Nephron progenitor cell (in vitro differentiated cells): ENCODE measurements at places on chromosomes 4 and X.

GRCh38 chrX:8760021-8760420, 28.1 kb upstream of the ANOS1 start:
- DNase-seq = no peak

- no peak for DNase-seq
Measured at GRCh38 chr4:38547052-38547451, 116.9 kb upstream of the KLF3 start.

GRCh38 chr4:150178161-150178560, 99.9 kb downstream of the DCLK2 start:
- no peak for DNase-seq

DNA sequence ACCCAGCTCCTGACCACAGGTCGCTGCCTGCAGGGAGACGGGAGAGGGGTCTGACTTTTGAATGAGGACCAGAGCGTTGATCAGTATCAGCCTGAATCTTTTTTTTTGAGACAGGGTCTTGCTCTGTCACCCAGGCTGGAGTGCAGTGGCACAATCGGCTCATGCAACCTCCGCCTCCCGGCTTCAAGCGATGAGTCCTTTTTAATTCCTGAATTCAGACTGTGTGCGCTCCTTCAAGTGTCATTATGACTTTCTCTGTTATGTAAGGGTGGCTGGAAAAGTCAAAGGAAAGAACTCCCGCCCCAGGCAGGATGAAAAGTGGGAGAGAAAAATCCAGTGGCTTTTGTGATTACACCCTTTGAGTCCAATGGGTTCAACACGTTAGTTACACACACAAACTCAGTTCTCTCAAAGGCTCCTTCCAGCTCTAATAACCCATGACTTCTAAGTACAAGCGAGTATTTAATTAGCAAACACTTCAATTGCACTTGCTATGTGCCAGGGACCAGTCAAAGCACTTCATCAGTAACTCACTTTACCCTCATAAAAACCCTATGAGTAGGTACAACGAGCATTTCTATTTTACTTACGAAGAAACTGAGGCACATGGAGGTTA, 44.4 kb downstream of the PDHA1 start:
- DNase-seq = no peak

DNA sequence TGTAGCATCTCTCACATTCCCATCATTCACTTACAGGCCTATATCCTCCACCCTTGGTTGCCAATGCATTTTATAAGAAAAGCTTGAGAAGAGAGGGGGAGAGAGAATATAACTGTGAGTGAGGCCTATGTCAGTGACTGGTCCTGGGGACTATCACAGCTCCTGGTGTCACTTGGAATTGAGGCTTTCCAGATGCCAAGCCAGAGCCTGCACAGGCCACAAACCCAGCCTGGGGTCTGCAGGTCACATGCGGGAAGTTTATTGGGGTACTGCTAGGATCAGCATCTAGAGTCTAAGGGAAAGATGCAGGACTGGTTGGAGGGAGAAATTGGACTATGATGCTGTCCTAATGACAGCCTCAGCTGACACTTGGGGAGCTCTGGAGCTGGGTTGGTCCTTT, 47.6 kb downstream of the RTL5 start:
- no peak for DNase-seq

DNA sequence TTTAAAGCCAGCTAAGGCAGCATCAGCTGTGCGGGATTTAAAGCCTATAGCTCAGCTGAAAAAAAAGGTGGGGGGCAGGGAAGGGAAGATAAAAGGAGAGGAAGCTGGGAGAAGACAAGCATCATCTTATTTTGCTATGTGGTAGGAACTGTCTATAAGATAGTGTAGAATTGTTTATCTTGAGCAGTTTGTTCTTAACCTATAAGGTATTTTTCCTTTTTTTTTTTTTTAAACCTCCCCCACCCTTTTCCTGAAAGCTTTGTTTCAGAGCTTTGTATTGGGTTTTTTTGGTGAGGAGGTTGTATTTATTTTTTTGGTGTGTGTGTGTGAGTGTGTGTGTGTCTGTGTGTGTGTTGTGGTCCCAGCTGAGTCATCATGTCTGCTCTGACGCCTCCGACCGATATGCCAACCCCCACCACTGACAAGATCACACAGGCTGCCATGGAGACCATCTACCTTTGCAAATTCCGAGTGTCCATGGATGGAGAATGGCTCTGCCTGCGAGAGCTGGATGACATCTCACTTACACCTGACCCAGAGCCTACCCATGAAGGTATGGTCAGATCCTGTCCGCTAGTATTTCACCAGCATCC, 531 bp downstream of the RUFY3 start:
- DNase-seq = no peak

- no peak for DNase-seq
Measured at GRCh38 chr4:117700111-117700892, 334.0 kb upstream of the NDST3 start.

DNA sequence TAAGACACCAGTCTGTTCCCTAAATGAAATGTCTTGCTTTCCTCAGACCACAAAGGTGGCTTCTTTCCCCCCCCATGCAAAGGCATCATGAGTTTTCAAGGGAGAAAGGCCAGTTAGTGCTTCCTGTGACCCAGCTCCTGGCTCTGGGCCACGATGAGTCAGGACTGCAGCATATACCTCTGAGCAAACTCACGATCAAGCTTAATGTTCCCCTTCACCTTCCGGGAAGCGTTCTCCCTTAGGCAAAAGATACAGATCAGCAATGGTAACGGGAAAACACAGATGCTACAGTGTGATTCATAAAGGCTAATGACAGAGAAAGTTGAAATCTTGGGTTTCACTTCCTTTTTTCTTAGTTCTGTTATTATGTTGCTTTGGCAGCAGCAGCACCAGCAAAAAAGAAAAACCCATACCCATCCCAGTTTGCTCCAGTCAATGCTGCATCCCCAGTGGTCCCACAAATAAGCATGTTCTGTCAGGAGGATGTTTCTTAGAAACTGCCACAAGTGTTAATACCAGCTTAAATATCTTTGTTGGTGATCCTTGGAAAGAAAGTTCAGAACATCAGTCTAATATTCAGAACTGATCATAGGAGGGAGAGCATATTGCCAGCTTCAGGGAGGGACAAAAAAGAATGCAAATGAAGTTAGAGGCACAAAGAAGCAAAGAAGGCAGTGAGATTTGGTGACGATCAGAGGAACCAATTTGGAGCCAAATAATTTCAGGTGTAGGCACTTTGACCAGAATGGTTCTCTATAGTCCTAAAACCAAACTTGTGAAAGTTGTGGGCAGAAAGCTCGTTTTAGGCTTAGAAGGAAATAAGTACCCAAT, 41.2 kb downstream of the LONRF3 start:
- no peak for DNase-seq

GRCh38 chr4:89287945-89288344, 19.7 kb downstream of the GPRIN3 start:
- no peak for DNase-seq

GRCh38 chr4:176817204-176817603, 24.5 kb upstream of the VEGFC start:
- no peak for DNase-seq

DNA sequence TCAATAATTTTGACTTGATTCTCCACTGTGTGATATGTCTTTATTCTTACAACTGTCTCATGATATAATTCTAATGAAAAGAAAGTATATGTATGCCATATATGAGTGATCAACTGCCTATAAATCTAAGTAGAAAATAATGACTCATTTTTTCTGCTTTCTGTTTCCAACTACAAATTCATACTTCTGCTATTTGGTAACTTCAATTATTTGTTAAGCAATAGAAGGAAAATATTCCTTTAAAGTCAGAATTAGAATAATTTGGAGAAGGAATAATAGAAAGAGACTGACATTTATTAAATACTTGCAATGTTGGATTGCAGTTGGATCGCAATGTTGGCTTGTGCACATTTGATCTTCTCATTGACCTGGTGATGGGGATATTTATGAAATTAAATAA, 204.2 kb upstream of the PACRGL start:
- no peak for DNase-seq

DNA sequence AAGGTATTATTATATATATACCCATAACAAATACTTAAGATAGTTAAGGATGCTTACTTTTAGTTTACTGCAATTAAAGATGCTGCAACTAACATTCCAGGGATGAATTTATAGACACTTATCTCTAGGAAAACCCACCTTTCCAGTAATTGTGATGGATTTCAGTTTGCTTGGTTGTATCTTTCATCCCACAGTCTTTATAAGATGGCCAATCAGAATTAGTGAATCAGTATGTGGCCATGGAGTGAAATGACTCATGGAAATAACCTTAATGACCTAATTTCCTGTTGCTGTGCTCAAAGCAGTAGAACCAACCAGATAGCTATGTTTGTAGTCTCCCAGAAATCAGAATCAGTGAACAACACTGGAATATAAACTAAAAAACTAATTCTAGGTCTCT, 26.4 kb downstream of the MOSPD2 start:
- DNase-seq = no peak

GRCh38 chrX:118348186-118348810, 2.4 kb downstream of the WDR44 start:
- no peak for DNase-seq
